ENCODE measurements at places on chromosomes 2 and 18.
A peak's percentile ranks its signal among the peaks of the same experiment; 100 is the strongest.

- DNase-seq: peak; percentile 56
Observed at GRCh38 chr2:27754138-27754588, 17.4 kb upstream of the MRPL33 start.

DNA sequence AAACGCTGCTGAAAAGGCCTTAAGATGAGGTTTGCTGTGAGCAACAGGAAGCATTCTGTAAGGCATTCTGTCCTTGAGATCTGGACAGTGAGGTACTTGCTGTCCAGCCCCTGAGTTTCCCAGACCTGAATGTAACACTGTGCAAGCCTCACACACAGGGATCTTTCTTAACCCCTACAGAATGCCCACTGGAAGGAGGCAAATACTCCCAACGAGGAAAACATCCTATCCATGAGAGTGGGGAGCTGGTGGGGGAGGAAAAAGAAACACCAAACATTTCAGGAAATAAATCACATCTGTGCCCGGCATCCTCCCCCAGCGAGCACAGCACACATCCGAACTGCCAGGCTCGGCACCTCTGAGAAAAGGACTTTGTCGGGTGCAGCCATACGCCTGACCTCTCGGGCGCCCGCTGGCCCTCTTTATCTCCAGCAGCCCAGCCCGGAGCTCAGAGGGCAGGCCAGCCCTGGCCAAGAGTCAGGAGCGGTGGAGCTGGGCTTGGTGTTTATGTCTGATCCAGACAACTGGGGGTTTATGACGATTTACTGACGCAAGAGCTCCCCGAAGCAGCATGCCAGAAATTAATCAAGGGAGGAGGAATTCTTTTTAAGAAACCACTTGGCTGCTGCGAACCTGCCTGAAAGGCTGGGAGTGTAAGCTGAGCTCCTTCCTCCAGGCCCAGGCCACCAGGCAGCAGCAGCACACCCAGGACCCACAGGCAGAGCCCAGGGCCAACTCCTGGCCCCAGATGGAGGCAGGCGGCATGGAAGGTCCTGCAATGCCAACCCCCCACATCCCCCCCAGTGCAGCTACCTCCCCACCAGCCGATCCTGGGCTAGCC lies 72.2 kb downstream of the HDAC4 start:
- no peak for DNase-seq

- no peak for DNase-seq
Observed at GRCh38 chr2:101036562-101036961, 34.5 kb downstream of the RPL31 start.

DNA sequence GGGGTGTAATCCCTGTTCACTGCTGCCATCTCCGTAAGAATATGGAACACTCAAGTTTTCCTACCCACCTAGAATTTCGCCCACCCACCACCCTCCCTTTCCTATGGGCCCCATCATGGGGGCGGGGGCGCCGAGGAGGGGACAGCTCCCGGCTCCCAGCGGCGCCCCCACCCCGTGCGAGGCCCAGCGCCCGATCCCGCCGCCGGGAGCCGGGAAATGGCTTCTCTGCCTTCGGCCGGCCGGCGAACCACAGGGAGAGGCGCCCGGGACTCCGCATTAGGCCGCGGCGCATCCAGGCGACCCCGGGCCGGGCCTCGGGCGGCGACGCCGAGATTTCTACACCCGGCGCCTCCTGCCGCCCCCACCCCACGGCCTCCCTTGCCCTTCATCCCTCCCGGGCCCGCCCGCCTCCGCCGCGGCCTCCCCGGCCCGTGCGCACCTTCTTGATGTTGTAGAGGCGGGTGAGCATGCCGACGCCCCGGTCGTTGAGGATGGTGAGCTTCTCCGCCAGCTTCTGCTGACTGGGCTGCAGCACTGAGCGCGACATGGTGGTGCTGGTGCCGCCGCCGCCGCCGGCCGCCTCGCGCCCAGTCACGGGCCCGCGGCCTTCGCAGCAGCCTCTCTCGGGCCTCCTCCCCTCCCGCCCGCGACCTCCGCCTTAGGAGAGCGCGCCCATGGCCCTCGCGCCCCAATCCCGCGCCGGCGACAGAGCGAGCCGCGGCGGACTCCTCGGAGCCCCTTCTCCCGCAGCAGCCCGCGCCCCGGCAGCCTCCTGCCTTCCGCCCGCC lies 510 bp downstream of the NCKAP1 start:
- no peak for DNase-seq

DNA sequence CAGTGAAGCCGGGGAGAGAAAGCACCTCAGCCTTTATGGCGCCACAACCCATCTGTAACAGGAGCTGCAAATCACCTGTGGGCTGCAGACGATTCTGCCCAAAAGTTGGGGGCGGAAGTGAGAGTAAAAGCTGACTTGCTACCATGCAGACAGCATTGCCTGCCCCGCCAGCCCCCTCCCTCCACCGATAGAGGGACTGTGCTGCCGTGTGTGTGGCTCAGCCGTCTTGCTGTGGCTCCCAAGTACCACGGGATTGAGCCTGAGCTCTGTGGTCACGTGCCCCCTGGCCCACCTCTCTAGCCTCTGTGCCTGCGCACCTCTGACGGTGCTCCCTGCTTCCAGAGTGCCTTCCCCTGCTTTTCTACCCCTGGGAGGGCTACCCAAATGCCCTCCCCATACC lies 79.6 kb downstream of the GLI2 start:
- no peak for DNase-seq

GRCh38 chr2:8230466-8230865 lies 451.4 kb upstream of the ID2 start:
- no peak for DNase-seq

DNA sequence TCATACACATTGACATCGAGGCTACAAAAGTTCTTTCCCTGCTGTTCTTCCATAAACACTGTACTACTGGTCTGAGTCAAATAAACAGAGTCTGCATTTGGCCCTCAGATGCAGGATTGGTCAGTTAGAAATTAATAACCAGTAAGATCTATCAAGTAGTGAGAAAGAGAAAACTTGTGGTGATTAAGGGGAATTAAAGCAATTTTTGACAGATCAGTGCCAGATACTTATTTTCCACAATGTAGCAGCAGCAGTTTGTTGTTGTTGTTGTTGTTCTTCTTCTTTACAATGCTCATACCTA lies 85.0 kb downstream of the IKZF2 start:
- no peak for DNase-seq

DNA sequence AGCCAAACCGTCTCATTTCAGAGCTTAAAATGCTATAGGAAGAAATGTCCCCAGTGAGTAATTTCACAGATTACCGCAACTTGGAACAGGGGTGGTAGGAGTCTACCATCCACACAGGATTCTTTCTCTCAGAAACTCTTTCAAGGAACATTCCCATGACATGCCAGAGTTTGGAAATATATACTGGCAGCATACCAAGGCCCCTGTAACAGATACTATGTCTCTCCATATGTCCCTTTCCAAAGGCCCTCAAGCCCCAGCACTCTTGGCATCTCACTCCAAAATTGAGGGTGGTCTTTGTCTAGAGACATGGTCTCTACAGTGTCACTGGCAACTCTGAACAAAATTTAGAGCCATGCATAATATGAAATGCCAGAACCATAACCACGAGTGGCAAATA lies 11.0 kb downstream of the FIGLA start:
- no peak for DNase-seq

DNA sequence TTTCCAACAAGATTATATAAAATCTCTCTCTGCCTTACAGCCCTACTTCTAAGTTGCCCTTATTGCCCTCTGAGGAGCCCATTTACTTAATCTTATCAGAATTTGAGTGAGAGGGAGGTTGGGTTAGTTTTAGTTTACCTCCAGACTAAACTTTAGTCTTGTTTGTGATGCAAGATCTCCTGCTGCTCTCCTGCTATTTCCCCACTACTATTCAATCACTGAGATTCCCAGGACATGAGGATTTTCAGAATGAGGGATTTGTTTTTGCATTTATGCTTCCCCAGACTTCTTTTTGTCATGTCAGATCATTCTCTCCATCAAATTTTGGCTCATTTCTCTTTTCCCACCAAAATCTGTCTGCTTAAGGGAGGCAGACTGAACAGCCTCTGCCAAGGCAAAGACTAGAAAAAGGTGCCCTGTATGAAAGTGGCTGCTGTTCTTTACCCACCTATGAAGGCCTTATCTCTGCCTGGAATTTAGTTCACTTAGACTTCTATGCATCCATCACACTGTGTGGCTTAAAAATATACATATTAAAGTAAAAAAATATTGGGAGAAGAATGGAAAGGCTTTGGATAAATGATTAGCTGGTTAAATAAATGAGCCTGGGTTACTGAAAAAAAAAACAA lies 401.3 kb downstream of the PID1 start:
- DNase-seq: no peak

DNA sequence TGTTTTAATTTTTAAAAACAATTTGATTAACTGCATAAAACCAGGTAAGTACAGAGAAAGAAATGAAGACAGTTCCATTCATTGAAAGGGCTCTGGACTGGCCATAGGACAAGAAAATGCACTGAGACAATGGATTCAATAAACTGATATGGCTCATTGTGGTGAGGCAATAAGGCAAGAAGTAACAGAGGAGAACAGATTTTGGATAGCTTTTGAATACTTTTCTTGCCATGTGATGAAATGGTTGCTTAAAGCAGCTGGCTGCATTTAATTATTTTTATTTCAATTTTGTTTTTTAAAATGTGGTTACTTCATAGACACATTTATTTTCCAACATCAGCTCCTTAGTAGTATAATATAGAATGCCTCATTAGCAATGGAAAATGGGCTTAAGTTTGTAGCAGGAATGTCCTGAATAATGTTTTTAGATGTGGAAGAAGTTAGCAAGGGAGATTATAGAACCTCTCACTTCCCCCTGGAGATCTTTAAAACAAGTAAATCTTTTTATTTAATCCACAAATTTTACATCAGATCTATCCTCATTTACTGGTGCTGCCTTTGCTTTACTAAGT lies 646.9 kb upstream of the ZEB2 start:
- no peak for DNase-seq

- DNase-seq: no peak
Observed at GRCh38 chr2:195642027-195642678, 14.9 kb upstream of the SLC39A10 start.

DNA sequence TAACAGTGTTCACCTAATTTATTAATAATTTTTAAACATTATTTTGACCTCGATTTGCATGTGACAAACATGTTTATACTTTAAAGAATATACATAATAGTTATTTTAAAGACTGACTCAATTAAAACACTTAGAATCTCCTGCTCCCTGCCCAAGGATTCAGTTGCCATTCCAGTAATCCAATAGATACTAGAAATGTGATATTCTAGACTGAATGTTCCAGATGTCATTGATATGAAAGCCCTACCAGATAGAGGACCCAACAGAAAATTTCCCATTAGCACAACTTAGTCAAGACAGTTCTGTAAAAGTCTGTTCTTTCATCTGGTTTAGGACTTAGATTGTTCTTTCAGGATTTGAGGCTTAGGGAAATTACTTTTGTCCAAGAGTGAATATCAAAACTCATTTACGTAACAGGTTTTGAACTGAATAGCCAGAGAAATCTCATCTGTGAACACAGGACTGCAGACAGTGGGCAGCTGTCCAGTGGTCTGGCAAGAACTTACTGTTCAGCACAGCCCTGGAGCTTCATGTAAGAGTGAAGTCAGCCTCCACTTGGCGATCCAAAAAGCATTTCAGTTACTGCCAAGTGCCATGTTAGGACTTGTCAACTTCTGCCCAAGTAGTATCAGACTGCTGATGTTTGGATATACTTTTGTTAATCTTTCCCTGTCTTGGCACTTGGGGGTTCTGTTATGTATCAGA lies 77.5 kb downstream of the OSBPL6 start:
- no peak for DNase-seq

DNA sequence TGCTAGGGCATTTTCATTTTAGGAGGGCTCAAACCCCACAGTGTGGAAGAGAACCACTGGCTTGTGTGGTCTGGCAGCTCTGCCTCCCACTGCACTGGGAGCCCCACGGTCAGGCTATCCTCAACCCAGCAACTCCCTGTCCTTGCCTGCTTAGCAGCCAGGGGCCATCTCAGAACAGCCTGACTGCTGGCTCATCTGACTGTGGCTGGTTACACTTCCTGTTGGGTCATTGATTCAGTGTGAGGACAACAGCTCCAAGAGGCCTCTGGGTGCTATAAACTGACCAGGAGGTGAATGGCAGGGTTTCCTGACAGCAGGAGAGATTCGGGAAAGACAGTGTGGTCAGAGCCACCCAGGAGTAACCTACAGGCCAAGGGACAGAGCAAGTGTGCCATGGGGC lies 40.1 kb downstream of the AMER3 start:
- DNase-seq: no peak

DNA sequence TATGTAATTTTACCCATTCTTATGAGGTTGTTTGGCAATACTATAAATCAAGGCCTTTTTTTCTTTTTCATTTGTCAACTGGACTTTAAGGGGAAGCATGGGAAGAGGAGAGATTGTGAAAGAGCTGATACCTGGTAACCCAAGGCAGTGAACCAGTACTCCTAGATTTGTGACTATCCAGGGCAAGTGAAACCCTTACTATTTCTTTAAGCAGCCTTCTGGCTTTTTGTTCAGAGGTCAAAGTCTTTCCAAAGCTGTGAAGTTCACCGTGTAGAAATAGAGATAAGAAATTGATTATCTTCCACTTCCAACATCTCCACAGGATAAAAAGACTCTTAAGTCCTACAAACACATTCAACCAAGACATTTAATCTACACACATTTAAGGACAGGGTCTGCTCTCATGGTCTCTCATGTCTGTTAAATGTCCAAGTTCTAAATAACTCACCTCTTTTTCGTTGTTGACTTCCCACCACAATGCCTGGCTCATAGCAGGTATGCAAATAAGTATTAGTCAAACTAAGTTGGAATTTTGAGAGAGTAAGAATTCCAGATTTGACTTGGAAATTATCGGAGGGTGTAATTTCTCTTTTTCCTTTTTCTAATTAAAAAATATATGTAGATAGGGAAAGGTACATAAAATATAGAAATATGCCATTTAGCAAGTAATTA lies 485.8 kb downstream of the STK39 start:
- DNase-seq: no peak

DNA sequence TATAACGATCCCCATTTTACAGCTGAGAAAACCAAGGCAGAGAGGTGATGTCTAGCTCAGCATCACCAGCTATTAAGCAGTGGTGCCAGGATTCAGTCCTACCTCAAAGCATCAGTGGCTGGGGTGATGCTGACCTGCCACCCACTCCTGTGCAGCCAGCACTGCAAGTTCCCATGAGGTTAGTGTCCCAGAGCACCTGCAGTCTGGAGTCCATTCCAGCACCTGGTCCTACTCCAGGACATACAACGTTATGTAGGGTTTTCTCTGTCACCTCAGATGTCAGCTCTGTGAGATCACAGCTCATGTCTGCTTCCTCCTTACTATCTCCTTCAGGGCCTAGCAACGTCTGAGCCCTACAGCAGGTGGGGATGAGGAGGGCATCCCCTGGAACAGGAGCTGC lies 328.0 kb upstream of the HS6ST1 start:
- no peak for DNase-seq

DNA sequence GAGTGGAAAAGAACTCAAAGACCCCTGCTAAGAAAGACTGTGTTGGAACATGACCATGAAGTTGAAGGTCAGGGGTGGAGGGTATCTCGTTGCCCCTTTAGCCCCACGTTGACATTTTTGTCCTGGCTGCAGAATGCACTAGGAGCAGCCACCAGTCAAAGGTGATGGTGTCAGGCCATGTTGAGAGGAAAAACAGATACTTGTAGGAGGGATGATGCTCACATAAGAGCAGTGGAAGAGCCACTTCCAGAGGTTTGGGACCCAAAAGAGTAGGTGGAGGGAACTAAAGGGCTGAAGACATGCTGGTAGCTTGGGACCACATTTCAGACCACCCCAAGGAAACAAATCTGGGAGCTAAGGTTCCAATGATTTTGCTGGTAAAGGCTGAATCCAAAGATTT lies 159.0 kb downstream of the MYO3B start:
- no peak for DNase-seq

GRCh38 chr2:191109888-191110287 lies 40.9 kb downstream of the STAT4 start:
- DNase-seq: no peak
